Amniotic stem cell (primary cell): ENCODE measurements at places on chromosomes 1 and 21.
A peak's percentile ranks its signal among the peaks of the same experiment; 100 is the strongest.

- no peak for DNase-seq
These were observed 4.5 kb downstream of the ASCL5 start for GRCh38 chr1:201122321-201122957.

GRCh38 chr1:19123837-19124236 is 86.2 kb downstream of the UBR4 start:
- DNase-seq = no peak

- DNase-seq = peak; percentile 75
These were observed 63.4 kb downstream of the OPTC start for GRCh38 chr1:203557390-203557789.

DNA sequence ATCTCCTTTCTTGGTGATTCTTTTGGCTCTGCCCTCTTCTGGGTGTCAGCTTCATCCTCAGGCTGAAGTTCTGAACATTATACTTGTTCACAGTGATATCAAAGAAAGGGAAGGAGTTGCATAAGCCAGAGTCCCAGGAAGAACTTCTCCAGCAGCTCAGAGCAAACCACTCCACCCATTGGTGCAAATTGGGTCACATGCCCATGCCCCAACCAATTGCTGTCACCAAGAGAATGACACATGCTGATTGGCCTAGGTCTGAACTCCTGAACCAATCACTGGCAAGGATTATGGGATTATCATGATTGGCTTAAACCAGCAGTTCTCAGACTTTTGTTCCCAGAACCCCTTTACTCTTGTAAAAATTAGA is 256.5 kb upstream of the TMEM51 start:
- DNase-seq = no peak

GRCh38 chr1:11157867-11158266 is 31.3 kb upstream of the ANGPTL7 start:
- no peak for DNase-seq

DNA sequence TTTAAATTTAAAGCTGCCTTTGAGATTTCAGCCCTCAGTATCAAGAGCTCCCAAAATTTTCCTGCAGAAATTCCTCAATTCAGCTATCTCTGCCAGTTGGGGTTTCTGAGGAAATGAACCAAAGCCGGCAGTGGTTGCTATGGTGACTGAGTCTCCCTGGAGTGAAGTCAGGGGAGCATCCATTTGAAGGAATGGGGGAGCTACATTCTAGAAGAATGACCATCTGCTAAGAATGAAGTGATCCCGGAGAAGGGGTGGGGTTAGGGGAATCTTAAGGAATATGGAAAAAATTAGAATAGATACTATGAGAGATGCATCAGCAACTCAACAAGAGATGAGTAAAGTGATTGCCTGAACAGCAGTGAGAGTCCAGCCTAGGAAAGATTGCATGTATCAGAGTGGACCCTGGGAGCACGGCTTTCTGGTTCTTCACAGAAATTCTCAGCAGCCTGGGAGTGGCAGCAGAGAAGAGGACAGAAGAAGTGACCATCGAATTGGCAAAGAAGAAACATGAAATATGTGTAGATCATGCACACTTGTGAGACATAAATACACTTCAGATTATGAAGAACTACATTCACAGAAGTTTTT is 94.7 kb downstream of the CHD1L start:
- no peak for DNase-seq

- DNase-seq = no peak
These were observed 8.3 kb downstream of the TTLL10 start for GRCh38 chr1:1181938-1182410.

GRCh38 chr21:42413093-42413492 is 9.4 kb downstream of the UBASH3A start:
- DNase-seq = no peak

DNA sequence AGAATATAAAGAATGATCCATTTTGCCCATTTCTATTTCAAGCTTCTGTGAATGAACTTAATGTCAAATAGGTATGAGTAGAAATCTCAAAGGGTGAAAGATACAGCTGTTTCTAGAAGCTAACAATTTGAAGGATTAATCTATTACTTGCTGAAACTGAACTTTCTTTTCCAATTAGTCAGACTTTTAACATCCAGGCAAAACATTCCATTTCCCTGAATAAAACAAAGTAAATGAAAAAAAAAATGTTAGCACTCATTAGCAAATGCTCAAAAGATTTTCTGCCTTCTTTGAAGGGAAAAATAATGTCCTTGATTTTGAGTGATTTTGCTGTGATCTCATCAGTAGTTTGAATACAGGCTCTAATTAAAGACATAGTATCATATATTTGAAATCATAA is 447.6 kb upstream of the PRMT6 start:
- no peak for DNase-seq
